Activated naive CD8-positive, alpha-beta T cell treated with anti-CD3 and anti-CD28 coated beads, Interleukin-2, amount 50 U/mL, for 24 hours (primary cell): ENCODE measurements at places on chromosomes 2 and 18.

DNA sequence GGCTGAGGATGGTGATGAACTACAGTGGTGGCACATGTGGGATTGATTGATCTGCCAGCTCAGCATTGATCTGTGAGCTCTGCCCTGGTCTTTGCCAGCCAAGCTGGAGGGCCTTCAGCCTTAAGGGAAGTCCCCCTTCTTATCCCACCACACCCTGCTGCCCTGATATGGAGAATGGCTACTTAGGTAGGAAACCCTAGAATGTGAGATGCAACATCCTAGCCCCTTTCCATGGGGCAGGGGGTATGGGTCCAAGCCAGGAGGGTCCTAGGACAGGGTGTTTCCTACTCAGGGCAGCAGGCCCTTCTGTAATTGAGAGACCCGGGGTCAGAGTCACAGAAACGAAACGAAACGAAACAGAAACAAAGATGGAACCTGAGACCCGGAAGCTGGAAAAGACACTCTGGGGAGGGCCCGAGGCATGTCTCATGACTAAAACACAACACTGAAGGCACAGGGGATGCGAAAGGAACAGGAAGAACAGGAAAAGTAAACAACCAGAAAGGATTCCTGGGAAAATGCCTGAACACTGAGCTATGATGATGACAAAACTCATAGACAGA is 16.9 kb upstream of the SULT1C2 start:
- no peaks in the 10 kb centered on the region for H3K36me3 ChIP-seq
- H3K4me1 ChIP-seq: no peaks in the 10 kb centered on the region
- H3K27ac ChIP-seq: no peak overlapping the region
- no peak overlapping the region for H3K4me3 ChIP-seq
- H3K27me3 ChIP-seq: peaks cover 2% of the 10 kb centered on the region

GRCh38 chr18:79784071-79784913 is 13.4 kb upstream of the KCNG2 start:
- H3K27me3 ChIP-seq: peaks cover 30% of the 10 kb centered on the region
- no peak overlapping the region for H3K4me3 ChIP-seq
- no peak for DNase-seq
- no peak overlapping the region for H3K27ac ChIP-seq

DNA sequence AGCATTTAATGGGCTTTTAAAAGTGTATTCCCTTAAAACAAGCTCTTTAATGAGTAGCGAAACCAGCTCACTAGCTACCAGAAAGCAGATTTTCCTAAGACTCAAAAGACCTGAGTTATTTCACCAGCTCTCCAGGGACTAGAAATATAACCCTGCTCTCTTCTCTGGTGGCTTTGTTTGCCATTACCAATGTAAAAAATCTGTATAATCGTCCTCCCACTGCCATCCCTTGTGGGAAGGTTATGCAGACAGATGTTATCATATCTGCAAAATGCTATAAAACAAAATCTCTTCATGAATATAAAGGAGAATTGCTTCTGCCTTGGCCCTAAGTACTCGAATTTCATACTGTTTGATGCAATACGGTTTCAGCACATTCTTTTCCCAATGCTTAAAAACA is 335.2 kb downstream of the NUP35 start:
- no peaks in the 10 kb centered on the region for H3K27me3 ChIP-seq
- no peak overlapping the region for H3K27ac ChIP-seq
- DNase-seq: no peak
- H3K36me3 ChIP-seq: no peaks in the 10 kb centered on the region
- H3K4me3 ChIP-seq: no peak overlapping the region

DNA sequence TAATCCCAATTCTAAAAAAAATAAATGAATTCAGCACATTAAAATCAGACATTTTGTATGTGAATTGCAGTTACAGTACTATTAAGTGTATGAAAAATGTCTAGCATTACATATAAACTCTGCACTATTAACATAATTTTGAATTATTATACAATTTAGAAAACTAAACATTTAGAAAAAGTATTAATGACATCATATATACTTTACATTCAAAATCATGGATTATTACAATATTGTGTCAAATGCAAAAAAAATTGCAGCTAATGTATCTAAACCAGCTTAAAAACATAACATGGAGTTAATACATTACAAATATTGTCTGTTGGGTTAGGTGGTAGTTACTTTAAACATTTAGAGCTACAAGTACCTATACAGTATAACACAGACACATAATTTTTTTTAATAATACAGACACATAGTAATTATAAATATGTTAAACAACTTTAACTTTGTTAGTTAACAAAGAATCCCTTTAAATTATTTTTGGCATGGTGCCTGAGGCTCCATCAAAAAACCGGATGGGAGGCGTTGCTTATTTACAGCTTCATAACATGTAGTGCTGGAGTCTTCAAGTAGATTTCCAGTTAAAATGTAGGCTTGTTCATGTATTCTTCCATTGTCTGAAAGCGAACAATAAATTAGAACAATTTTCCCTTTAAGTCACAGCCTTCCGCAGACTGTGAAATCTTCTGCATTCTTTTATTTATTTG is 79.1 kb downstream of the AP1S3 start:
- no peak overlapping the region for H3K27ac ChIP-seq
- no peaks in the 10 kb centered on the region for H3K27me3 ChIP-seq
- peaks cover 26% of the 10 kb centered on the region for H3K4me1 ChIP-seq
- H3K36me3 ChIP-seq: no peaks in the 10 kb centered on the region
- DNase-seq: no peak

GRCh38 chr2:3468296-3468988 is 50.9 kb downstream of the ADI1 start:
- H3K27ac ChIP-seq: no peak overlapping the region
- peaks cover 11% of the 10 kb centered on the region for H3K36me3 ChIP-seq
- H3K4me1 ChIP-seq: no peaks in the 10 kb centered on the region
- no peaks in the 10 kb centered on the region for H3K27me3 ChIP-seq
- DNase-seq: no peak

- no peak for DNase-seq
- H3K4me1 ChIP-seq: no peaks in the 10 kb centered on the region
Observed at GRCh38 chr2:180694445-180695421, 285.7 kb upstream of the UBE2E3 start.

GRCh38 chr2:166357068-166357949 is 18.4 kb downstream of the SCN9A start:
- no peak overlapping the region for H3K27ac ChIP-seq
- no peak for DNase-seq
- no peaks in the 10 kb centered on the region for H3K4me1 ChIP-seq
- H3K4me3 ChIP-seq: no peak overlapping the region
- no peaks in the 10 kb centered on the region for H3K36me3 ChIP-seq
- no peaks in the 10 kb centered on the region for H3K27me3 ChIP-seq

GRCh38 chr2:226799211-226799975 is at the start of gene IRS1:
IRS1 (minus strand) TSS chr2:226799820; CDS start chr2:226798738, 1,082 bp downstream.
- peak within 1 kb of the TSS; percentile 85 for H3K4me3 ChIP-seq
- H3K27me3 ChIP-seq: peaks cover 8% of the 10 kb centered on the region
- peak; percentile 71 for DNase-seq
- no peaks in the 10 kb centered on the region for H3K36me3 ChIP-seq
- peaks cover 32% of the 10 kb centered on the region for H3K4me1 ChIP-seq
- H3K27ac ChIP-seq: peak within 1 kb of the TSS; percentile 80

DNA sequence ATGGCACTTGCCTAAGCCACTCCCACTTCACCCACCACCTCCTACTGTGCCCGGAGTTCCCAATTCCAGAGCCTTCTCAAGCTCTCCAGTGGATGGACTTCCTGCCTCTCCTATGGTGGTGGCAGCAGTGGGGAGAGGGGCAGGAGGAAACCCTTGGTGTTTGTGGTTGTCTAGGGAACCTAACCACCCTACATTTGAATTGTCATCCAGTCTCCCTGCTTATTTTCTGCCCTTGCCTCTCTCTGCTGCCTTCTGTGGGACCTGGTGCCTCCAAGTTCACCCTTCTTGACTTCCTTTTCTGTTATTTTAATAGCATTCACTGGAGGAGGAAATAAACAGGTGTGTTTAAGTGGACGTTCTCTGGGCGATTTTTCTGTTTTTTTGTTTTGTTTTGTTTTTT is 50.0 kb upstream of the HPCAL1 start:
- no peak for DNase-seq
- H3K4me3 ChIP-seq: no peak overlapping the region
- H3K27me3 ChIP-seq: peaks cover 2% of the 10 kb centered on the region
- peaks cover 4% of the 10 kb centered on the region for H3K4me1 ChIP-seq
- peaks cover 7% of the 10 kb centered on the region for H3K36me3 ChIP-seq
- no peak overlapping the region for H3K27ac ChIP-seq

- H3K27ac ChIP-seq: no peak overlapping the region
- no peak overlapping the region for H3K4me3 ChIP-seq
- no peaks in the 10 kb centered on the region for H3K36me3 ChIP-seq
- no peaks in the 10 kb centered on the region for H3K4me1 ChIP-seq
- H3K27me3 ChIP-seq: no peaks in the 10 kb centered on the region
Observed at GRCh38 chr2:149857344-149857743, 269.8 kb upstream of the MMADHC start.

GRCh38 chr2:202046572-202046971 is 12.9 kb downstream of the FZD7 start:
- no peaks in the 10 kb centered on the region for H3K4me1 ChIP-seq
- H3K4me3 ChIP-seq: no peak overlapping the region
- no peaks in the 10 kb centered on the region for H3K36me3 ChIP-seq
- peaks cover 22% of the 10 kb centered on the region for H3K27me3 ChIP-seq
- no peak overlapping the region for H3K27ac ChIP-seq

GRCh38 chr18:35662293-35663062 is 80.9 kb downstream of the GALNT1 start:
- H3K36me3 ChIP-seq: peaks cover 40% of the 10 kb centered on the region
- H3K27me3 ChIP-seq: no peaks in the 10 kb centered on the region
- H3K4me3 ChIP-seq: no peak overlapping the region
- H3K27ac ChIP-seq: no peak overlapping the region
- no peak for DNase-seq

- H3K4me1 ChIP-seq: no peaks in the 10 kb centered on the region
- H3K36me3 ChIP-seq: no peaks in the 10 kb centered on the region
- H3K4me3 ChIP-seq: no peak overlapping the region
- no peak for DNase-seq
- H3K27ac ChIP-seq: no peak overlapping the region
Observed at GRCh38 chr18:7242926-7243325, 12.0 kb downstream of the LRRC30 start.

DNA sequence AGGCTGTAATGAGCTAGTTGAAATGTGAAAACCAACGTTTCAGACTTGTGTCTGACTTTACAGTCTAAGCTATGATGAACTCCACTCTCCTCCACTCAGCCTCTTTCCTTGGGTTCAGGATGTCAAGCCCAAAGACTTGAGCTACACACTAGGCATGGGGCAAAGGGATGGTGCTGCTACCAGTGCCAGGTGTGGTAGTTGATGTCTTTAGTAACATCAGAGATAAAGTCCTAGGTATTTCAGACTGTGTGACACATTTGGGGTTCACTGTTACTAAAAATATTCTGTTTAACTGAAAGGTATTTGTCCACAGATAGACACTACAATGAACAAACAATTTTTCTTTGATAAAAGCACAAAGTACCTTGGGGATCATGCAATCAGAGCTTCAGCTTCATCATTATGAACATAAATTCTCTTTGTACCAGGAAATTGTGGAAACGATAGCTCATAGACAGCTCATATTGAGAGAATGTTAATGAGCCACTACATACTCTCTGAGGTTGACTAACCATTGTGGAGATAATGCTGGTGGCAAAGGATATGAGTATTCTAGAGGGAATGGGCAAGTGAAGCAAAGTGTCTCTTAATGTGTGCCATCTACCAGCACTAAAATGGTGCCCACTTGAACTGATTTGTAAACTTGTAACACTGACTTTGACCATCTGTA is 253.7 kb upstream of the THUMPD2 start:
- H3K4me3 ChIP-seq: no peak overlapping the region
- H3K4me1 ChIP-seq: peaks cover 16% of the 10 kb centered on the region
- H3K27me3 ChIP-seq: no peaks in the 10 kb centered on the region
- DNase-seq: no peak

- no peaks in the 10 kb centered on the region for H3K27me3 ChIP-seq
- no peak overlapping the region for H3K27ac ChIP-seq
- H3K36me3 ChIP-seq: no peaks in the 10 kb centered on the region
- no peak overlapping the region for H3K4me3 ChIP-seq
- no peaks in the 10 kb centered on the region for H3K4me1 ChIP-seq
- no peak for DNase-seq
Observed at GRCh38 chr18:33838054-33838453, 260.0 kb downstream of the ASXL3 start.

GRCh38 chr18:74249181-74249968 is 42.4 kb downstream of the CYB5A start:
- no peak overlapping the region for H3K4me3 ChIP-seq
- no peaks in the 10 kb centered on the region for H3K27me3 ChIP-seq
- H3K27ac ChIP-seq: no peak overlapping the region
- DNase-seq: no peak
- H3K4me1 ChIP-seq: peaks cover 27% of the 10 kb centered on the region

DNA sequence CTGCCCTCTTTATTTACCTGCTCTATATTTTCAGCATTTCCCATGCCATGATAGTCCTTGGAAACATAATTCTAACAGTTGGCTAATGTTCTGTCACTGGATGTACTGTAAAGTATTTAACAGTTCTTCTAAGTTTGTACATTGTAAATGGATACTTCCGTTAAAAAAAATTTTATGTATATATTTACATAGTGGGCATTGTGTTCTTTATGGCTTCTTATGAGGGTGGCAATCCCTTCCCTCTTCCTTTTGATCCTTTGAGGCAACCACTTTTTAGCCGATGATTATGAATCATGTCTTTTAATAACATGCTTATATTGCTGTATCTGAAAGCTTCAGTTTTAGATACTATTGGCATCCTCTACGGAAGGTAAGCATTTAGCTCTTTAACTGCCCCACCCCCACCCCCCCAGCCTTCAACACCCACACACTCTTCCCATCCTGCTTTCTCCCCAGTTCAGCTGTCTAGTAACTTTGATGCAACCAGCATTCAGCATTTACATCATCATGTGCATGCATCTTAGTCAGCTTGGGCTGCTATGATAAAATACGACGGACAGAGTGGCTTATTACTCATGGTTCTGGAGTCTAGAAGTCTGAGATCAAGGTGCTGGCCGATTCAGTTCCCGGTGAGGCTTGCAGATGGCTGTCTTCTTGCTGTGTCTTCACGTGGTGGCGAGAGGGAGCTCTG is 21.0 kb upstream of the EDAR start:
- H3K27me3 ChIP-seq: no peaks in the 10 kb centered on the region
- no peaks in the 10 kb centered on the region for H3K36me3 ChIP-seq
- H3K4me3 ChIP-seq: no peak overlapping the region
- no peak for DNase-seq
- H3K4me1 ChIP-seq: peaks cover 6% of the 10 kb centered on the region

- peaks cover 8% of the 10 kb centered on the region for H3K27me3 ChIP-seq
- no peaks in the 10 kb centered on the region for H3K4me1 ChIP-seq
- H3K36me3 ChIP-seq: no peaks in the 10 kb centered on the region
- no peak overlapping the region for H3K4me3 ChIP-seq
Observed at GRCh38 chr18:63559567-63560491, 17.7 kb downstream of the SERPINB12 start.

GRCh38 chr2:215899141-215900074 is 113.9 kb downstream of the MREG start:
- no peaks in the 10 kb centered on the region for H3K4me1 ChIP-seq
- peaks cover 15% of the 10 kb centered on the region for H3K27me3 ChIP-seq
- no peaks in the 10 kb centered on the region for H3K36me3 ChIP-seq
- H3K27ac ChIP-seq: no peak overlapping the region
- DNase-seq: no peak

GRCh38 chr18:55401638-55402191 is 186.3 kb downstream of the TCF4 start:
- H3K36me3 ChIP-seq: no peaks in the 10 kb centered on the region
- no peak overlapping the region for H3K4me3 ChIP-seq
- no peak overlapping the region for H3K27ac ChIP-seq
- DNase-seq: no peak

- H3K4me3 ChIP-seq: no peak overlapping the region
- peaks cover 2% of the 10 kb centered on the region for H3K27me3 ChIP-seq
- no peak for DNase-seq
- no peaks in the 10 kb centered on the region for H3K36me3 ChIP-seq
- H3K4me1 ChIP-seq: peaks cover 14% of the 10 kb centered on the region
Observed at GRCh38 chr2:160039166-160039903, 23.1 kb downstream of the PLA2R1 start.
